ENCODE measurements at places on chromosomes 3 and 15. TPM values are rescaled to one million over a fixed set of nuclear protein-coding genes. Genes with fewer than 3 reads are reported as not detected.

The CHST14 gene
- 14.9 TPM for total RNA-seq

The SLC12A8 gene
- total RNA-seq, result 15.5 TPM

The LRRIQ4 gene
- 0.09 TPM for total RNA-seq

The CYP8B1 gene
- total RNA-seq, result not detected

The PLA2G4D gene
- not detected for total RNA-seq

The HACD2 gene
- 14.9 TPM for total RNA-seq

The HDC gene
- not detected for total RNA-seq

The NCEH1 gene
- total RNA-seq, result 5.7 TPM

The TERC gene
- total RNA-seq, result 124 TPM

The P2RY13 gene
- total RNA-seq, result not detected

The VGLL3 gene
- 47.4 TPM for total RNA-seq

The COL8A1 gene
- 24.3 TPM for total RNA-seq

The PLA1A gene
- 1.1 TPM for total RNA-seq

The ERICH6 gene
- 0.41 TPM for total RNA-seq

The IQCF5 gene
- not detected for total RNA-seq

The CNTN6 gene
- total RNA-seq, result 1.3 TPM

The PROK2 gene
- total RNA-seq, result not detected

The THBS1 gene
- total RNA-seq, result 141 TPM

The NEK10 gene
- total RNA-seq, result 27.1 TPM

The NRG4 gene
- total RNA-seq, result not detected

The PROS1 gene
- total RNA-seq, result 109 TPM

The CD200 gene
- 3.3 TPM for total RNA-seq

The CSPG4 gene
- total RNA-seq, result 27.8 TPM

The SAMD7 gene
- not detected for total RNA-seq

The ECE2 gene
- not detected for total RNA-seq

The CCR9 gene
- total RNA-seq, result not detected

The ANKUB1 gene
- not detected for total RNA-seq

The TMEM40 gene
- not detected for total RNA-seq

The LDHAL6B gene
- not detected for total RNA-seq

The REC114 gene
- total RNA-seq, result not detected

The HTR3D gene
- total RNA-seq, result not detected

The AGBL1 gene
- total RNA-seq, result not detected

The RHOV gene
- total RNA-seq, result 0.82 TPM

The SPTBN5 gene
- total RNA-seq, result 0.57 TPM

The CD96 gene
- 0.09 TPM for total RNA-seq

The SKOR1 gene
- 0.08 TPM for total RNA-seq

The RYR3 gene
- total RNA-seq, result under 0.01 TPM

The CCDC80 gene
- 614 TPM for total RNA-seq

The B3GALNT1 gene
- 28.5 TPM for total RNA-seq

The SLC12A1 gene
- under 0.01 TPM for total RNA-seq

The APOD gene
- total RNA-seq, result 2.9 TPM

All from fibroblast of the aortic adventitia (primary cell).